ENCODE measurements at places on chromosomes 4 and X.

GRCh38 chr4:164623099-164623498 is 130.8 kb upstream of the SMIM31 start:
- no peak for DNase-seq

DNA sequence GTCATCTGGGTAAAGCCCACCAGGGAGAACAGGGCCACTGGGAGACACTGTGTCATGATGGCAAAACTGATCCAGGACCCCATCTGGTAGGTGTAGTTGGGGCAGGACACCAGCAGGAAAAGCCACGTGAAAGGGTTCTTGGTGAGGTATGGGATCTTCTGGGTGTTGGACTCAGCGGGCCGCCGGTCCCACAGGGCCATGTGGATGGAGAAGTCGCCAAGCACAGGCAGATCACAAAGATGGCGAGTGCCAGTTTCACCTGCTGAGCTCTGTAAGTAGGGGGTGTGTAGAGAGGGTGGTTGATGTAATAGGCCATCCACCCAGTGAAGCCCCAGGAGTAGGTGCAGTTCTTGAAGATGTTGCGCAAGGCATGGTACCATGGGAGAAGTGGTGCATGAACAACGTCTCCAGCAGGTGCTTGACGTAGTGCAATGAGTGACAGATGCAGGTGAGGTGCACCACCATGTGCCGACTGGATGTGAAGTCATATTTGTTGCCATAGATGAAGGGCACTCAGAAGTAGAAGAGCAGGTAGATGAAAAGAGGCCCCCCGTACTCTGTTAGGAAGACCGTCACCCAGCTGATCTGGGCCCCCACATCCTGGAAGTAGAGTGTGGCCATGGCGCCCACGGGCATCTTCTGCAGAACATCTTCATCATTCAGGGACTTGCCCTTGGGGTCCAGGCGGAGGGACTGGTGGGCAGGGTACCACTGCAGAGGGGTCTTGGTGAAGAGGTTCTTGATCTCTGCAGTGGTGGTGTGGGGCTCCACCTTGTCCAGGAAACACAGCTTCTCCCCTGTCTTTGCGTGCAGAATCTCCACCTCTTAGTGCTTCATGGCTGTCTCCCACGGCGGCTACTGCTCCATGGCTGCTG is 249.3 kb downstream of the ANKRD50 start:
- DNase-seq = no peak

- DNase-seq = no peak
Measured at GRCh38 chr4:47639531-47639930, 154.5 kb downstream of the ATP10D start.

- peak; percentile 43 for DNase-seq
Measured at GRCh38 chrX:69014200-69014599, 151.1 kb downstream of the PJA1 start.

DNA sequence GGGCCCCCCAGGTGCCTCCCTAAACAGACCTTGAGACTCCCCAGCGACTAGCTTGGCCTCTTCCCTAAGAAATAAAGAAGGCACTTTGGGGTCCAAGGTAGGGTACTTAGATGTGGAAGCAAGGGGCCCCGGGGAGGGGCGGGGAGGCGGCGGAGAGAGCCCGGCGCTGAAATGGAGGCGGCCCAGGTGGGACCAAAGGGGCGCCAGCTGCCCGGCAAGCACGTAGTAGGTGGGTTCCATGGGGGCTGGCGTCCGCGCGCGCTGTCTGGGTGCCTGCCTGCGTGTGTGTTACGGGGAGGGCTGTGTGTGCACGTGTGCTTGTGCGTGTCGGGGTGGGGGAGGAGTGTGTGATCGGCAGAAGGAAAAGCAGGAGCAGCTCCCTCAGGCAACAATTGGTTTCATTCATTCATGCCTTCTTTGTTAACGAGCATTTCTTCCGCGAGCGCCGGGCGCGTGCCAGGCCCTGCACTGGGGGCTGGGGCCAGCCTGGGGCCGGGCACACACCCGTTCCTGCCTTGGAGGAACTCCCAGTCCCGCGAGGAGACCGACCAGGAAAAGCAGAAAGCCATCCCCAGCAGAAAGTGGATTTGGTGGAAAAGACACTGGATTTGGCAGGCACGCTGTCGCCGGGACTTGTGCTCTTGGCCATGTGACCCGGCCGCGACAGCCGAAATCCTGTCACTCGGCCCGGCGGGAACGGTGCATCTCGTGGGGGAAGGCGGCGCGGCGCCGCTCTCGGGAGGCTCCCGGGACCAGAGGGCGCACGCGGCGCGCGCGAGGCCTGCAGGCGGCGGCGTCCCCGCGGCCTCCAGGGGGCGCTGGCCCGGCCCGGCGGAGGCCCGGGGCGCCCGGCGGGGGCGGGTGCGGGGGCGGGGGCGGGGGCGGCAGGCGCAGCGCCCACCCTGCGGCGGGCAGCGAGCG is 3.3 kb upstream of the DUSP9 start:
- no peak for DNase-seq

- no peak for DNase-seq
Measured at GRCh38 chr4:88285235-88285653, 883 bp upstream of the PPM1K start.

- DNase-seq = no peak
Measured at GRCh38 chr4:121370729-121371325, 10.0 kb downstream of the QRFPR start.

DNA sequence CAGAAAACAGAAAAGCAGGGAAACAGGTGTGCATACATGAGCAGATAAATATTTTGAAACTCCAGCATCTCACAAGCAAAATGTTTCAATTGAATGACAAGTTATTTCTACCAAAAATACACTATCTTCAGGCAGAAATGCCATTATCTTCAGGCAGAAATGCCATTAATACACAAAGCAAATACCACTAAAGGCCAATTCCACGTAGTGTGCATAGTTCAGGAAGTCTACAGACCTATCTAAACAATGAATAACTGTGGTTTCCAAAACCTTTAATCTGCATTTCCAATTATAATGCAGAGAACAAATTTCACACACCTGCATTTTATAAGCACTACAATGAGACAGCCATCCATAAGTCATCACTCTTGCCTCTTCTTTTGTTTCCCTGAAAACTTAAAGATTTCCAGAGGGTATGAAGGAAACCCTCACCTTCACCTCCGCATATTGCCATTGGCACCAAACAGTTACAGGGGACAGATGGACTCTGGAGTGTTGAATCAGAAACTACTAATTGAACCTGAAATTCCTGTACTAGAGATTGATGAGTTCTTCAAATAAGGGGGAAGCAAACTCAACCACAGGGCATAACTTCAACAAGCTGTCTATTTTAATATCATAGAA is 179.0 kb downstream of the PDGFC start:
- no peak for DNase-seq

DNA sequence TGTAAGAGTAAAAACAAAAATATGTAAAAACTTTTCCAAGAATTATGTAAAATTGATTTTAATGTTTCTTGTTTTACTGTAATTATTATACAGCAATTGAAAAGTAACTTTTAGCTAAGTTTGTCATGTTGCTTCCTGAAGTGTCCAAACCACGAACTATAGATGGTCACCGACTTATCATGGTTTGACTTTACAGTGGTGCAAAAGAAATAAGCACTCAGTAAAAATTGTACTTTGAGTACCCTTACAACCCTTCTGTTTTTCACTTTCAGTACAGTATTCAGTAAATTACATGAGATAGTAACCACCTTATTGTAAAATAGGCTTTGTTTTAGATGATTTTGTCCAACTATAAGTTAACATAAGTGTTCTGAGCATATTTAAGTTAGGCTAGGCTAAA is 93.8 kb downstream of the SLC10A6 start:
- DNase-seq = no peak

DNA sequence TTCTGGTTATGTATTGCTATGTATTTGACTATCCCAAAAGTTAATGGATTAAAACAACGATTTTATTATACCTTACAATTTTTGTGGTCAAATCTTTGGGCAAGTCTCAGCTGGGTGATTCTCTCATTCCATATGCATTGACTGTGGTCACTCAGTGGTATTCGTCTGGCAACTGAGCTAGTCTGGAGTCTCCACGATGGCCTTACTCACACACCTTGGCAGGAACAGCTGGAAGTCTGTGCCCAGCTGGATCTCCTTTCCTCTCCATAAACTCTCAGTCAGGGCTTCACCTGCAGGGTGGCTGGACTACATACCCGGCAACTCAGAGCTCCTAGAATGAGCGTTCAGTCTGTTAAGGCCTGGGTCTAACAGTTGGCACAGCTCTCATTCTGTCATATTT is 141.1 kb upstream of the WDFY3 start:
- no peak for DNase-seq

GRCh38 chr4:86055898-86056297 is 304.0 kb downstream of the MAPK10 start:
- DNase-seq = no peak

- no peak for DNase-seq
Measured at GRCh38 chr4:94305466-94306225, 37.0 kb downstream of the HPGDS start.

DNA sequence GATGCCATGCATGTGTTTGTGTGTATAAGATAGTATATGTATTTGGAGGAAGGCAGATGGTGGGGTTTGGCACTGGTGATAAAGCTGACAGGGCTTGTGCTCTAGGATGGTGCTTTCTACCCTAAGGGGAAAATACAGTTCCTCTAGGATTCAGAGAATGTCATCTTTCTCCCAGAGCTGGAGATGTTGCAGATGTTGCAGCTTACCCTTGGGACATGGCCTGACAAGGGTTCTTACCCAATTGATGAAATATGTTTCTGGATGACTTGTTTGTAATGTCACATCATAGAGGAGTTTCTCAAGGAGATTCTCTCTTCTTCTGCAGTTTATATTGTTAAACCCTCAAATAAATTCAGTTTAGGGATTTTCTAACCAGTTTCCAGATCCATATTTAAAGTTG is 52.5 kb upstream of the PITX2 start:
- no peak for DNase-seq

GRCh38 chr4:4267981-4268380 is 20.0 kb upstream of the TMEM128 start:
- DNase-seq = no peak

- peak; percentile 81 for DNase-seq
Measured at GRCh38 chr4:2537011-2537830, 774 bp downstream of the FAM193A start.

Data from coronary artery (tissue), 2 donors.